Activated CD4-positive, alpha-beta memory T cell treated with anti-CD3 and anti-CD28 coated beads, Interleukin-2, amount 10 ng/mL, durations not matched to agents 7 days and 5 days (primary cell): ENCODE measurements at places on chromosomes 12 and 14.

DNA sequence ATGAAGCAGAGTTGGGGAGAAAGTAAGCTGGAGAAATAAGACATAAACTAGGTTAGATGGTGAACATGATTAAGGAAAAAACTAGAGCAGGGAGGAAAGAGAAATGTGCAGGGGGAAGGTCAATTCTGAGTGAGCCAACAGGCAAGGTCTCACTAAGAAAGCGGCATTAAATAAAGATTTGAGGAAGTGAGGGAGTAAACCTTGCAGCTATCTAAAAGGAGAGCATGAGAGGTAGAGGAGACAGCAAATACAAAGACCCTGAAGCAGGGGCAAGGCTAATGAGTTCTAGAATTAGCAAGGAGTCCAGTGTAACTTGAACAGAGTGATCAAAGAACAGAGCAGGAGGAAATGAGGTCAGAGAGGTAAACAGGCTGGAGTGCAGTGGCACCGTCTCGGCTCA is 4.4 kb upstream of the SOCS2 start:
- no peak overlapping the region for H3K27ac ChIP-seq
- DNase-seq = no peak
- H3K4me3 ChIP-seq = no peak overlapping the region
- peaks cover 30% of the 10 kb centered on the region for H3K4me1 ChIP-seq

GRCh38 chr14:55333711-55334485 is 62.7 kb downstream of the FBXO34 start:
- no peak for DNase-seq
- H3K4me1 ChIP-seq = peaks cover 81% of the 10 kb centered on the region
- no peaks in the 10 kb centered on the region for H3K27me3 ChIP-seq
- peak overlapping the region; percentile 88 for H3K27ac ChIP-seq
- peaks cover 13% of the 10 kb centered on the region for H3K36me3 ChIP-seq

- no peak overlapping the region for H3K27ac ChIP-seq
- H3K4me1 ChIP-seq = no peaks in the 10 kb centered on the region
- no peaks in the 10 kb centered on the region for H3K27me3 ChIP-seq
- H3K4me3 ChIP-seq = no peak overlapping the region
Observed at GRCh38 chr12:16562921-16563320, 43.0 kb downstream of the LMO3 start.

DNA sequence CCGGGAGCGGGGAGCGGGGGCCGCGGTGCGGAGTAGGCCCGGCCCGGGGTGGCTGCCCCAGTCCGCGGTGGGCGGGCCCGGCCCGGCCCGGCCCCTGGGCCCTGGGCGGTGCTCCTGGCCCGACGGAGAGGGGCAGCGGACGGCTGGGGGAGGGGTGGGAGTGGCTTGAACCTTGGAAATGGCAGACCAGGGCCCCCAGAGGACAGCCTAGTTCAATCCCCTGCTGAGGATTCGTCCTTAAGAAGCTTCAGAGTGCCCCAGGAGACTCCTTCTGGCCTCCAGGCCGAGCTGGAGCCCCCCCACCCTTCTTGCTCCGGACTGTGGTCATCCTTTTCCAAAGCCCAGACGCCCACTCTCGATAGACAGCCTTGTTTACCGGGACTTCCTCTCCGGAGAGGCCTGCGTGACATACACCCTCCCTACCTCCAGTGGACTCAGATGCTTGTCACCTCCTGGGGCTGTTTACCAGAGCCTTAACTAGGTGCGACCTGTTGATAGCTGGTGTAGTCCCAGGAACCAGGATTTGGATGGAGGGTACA is 458 bp downstream of the KHNYN start:
- H3K4me1 ChIP-seq = peaks cover 65% of the 10 kb centered on the region
- DNase-seq = peak; percentile 68
- H3K36me3 ChIP-seq = peaks cover 45% of the 10 kb centered on the region
- peak overlapping the region; percentile 92 for H3K27ac ChIP-seq
- peak overlapping the region; percentile 92 for H3K4me3 ChIP-seq
- no peaks in the 10 kb centered on the region for H3K27me3 ChIP-seq

DNA sequence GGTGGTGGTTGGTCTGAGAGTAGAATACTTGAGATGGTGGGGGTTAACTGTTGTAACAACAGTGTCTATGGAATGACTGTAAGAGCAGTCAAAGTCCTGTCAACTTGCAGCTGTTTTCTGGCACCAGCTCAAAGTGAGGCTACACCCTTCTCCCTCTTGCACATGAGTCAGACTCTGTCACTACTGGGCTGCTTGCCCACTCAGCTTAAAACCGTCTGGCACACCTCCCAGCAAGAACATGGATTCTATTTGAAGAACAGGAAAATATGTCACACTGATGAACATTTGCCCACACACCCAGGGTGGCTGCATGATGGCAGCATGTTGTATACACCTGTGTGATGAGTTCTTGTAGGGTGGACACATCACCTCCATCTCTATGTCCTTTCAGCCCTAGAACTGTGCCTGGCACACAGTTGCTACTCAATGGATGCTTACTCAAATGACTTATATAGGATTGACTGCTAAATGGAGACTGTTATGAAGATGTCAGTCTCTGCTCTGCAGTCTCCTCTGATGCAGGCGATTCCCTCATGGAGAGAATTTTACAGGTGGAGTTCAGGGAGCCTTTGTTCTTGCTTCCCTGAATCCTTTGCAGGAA is 19.3 kb upstream of the SERPINA6 start:
- H3K27me3 ChIP-seq = no peaks in the 10 kb centered on the region
- peaks cover 18% of the 10 kb centered on the region for H3K4me1 ChIP-seq
- no peak overlapping the region for H3K27ac ChIP-seq
- no peak overlapping the region for H3K4me3 ChIP-seq
- DNase-seq = no peak

DNA sequence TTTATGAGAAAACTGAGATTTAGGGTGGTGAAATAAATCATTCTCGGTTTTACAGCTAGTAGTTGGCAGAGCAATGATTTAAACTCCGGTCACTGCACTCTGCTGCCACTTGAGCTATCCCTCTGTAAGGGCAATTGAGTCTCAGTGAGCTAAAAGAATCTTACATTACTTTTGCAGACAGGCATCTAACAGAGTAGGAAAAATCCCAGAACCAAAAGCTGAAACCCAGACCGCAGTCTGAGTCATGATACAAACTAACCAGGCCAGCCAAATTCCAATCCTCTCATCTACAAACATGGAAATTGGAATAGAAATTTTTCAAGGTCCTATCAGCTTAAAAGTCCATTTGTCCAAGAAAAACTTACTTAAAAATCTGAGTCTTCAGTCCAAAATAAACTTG is 73.7 kb downstream of the ANKS1B start:
- no peaks in the 10 kb centered on the region for H3K36me3 ChIP-seq
- no peaks in the 10 kb centered on the region for H3K4me1 ChIP-seq
- H3K27ac ChIP-seq = no peak overlapping the region
- no peak for DNase-seq
- H3K27me3 ChIP-seq = no peaks in the 10 kb centered on the region
- H3K4me3 ChIP-seq = no peak overlapping the region

GRCh38 chr14:68775614-68776126 is 17.2 kb downstream of the ZFP36L1 start:
- no peak overlapping the region for H3K27ac ChIP-seq
- H3K4me1 ChIP-seq = peaks cover 61% of the 10 kb centered on the region
- DNase-seq = no peak
- no peak overlapping the region for H3K4me3 ChIP-seq

DNA sequence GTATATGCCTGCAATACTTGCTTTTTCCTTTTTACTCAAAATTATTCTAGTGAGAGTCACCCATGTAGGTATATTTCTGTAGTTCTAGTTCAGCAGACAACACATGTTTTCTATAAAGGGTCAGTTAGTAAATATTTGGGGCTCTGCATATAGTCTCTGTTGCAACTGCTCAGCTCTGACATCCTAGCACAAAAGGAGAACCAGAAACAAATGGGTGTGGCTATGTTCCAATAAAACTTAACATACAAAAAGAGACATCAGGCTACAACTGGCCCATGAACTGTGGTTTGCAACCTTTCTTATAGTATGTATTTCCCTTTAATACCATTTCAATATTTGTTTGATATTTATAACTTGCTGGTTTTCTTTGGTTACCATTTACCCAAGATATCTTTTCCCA is 11.9 kb downstream of the NT5DC3 start:
- no peak for DNase-seq
- H3K27ac ChIP-seq = no peak overlapping the region
- peaks cover 7% of the 10 kb centered on the region for H3K36me3 ChIP-seq
- H3K27me3 ChIP-seq = no peaks in the 10 kb centered on the region
- no peak overlapping the region for H3K4me3 ChIP-seq

DNA sequence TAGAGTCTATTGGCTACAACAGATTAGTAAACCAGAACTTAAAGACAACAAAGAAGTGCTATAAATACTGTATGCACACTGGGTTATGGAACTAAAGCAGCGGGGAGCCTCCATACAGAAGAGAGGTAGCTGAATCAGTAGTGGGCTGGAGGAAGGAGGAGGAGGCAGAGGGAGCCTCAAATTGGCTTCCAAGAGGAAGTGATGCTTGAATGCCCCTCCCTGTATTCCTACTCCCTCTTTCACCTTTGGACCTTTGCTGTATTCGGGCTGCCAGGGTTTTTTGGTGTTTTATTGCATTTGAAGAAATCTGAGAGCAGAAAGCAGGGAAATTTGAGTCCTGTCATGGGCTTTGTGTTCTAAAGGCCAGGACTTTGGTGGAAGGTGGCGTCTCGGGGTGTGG is 104.0 kb upstream of the PTPRB start:
- H3K4me1 ChIP-seq = no peaks in the 10 kb centered on the region
- no peaks in the 10 kb centered on the region for H3K36me3 ChIP-seq
- H3K4me3 ChIP-seq = no peak overlapping the region
- no peak for DNase-seq

DNA sequence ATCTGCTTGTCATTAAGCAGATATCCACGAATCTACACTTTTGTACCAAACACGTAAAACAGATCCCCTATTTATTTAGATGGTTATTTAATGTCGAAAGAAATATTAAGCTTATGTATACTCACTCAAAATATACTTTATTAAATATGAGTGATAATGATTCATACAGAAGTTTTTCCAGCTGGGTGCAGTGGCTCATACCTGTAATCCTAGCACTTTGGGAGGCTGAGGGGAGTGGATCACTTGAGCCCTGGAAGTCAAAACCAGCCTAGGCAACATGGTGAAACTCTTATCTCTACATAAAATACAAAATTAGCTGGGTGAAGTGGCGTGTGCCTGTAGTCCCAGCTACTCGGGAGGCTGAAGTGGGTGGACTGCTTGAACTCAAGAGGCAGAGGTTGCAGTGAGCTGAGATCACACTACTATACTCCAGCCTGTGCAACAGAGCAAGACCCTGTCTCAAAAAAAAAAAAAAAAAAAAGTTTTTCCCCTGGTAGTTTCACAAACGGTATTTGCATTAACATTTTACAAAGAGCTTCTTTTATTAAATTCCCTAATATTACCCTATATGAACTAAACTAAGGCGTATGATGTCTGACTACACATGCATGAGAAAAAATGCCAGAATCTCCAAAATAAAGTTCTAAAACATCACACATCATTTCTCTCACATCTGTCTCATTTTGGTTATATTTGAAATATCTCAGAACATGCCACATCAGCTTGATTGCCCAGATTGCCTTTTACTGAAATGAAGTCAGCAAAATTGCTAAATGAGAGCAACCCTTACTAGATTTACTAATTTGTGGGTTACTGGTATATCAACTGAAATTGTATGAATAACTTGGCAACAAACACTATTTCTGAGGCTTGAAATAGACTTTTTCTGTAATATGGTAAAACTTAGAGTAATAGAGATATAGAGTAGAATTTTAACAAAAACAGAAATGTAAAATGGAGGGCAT is 74.9 kb downstream of the PAWR start:
- DNase-seq = no peak
- H3K4me3 ChIP-seq = no peak overlapping the region
- H3K36me3 ChIP-seq = no peaks in the 10 kb centered on the region
- H3K27me3 ChIP-seq = no peaks in the 10 kb centered on the region
- peaks cover 2% of the 10 kb centered on the region for H3K4me1 ChIP-seq
